ENCODE measurements at places on chromosomes 12 and 14.

DNA sequence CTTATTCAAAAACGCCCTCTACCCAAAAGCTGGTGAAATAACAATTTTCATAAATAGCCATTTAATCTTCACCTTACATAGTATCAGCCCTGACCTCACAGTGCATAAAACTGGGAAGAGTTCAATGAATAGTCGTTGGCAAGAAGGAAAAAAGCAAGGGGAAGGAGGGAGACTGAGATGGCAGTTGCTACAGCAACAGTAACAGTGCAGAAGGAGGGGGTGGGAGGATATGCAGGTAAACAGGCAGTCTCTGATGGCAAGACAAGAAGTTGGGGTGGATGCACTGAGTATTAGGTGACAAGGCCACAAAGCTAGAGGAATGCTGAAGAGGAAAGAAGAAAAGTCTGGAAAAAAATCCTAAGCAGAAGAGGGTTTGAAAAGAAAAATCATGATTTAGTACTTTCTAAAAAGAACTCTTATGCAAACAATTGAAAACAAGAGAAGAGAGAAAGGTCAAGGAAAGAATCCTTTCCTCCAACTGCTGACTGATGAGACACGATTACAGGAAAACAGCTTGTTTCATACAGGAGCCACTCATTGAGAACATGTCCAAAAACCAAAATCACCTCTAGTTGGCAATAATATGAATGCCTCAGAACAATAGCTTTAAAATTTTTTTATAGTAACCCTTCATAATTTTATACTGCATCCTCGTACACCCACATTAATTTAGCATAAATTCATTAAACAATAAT is 56.0 kb downstream of the DCAF5 start:
- DNase-seq = no peak

DNA sequence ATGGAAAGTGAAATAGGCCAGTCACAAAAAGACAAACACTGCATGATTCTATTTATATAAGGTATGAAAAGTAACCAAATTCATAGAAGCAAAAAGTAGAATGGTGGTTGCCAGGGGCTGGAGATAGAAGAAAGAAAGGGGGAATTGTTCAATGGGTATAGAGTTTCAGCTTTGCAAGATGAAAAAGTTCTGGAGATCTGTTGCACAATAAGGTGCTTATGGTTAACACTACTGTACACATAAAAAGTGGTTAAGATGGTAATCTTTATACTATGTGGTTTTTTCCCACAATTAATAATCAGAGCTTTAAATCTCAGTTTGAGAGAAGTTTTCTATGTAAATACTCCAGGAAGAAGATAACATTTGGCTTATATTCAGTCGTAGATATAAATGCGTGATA is 73.4 kb downstream of the SLC38A4 start:
- no peak for DNase-seq

- DNase-seq = no peak
Measured at GRCh38 chr14:29016050-29016900, 249.7 kb downstream of the FOXG1 start.

DNA sequence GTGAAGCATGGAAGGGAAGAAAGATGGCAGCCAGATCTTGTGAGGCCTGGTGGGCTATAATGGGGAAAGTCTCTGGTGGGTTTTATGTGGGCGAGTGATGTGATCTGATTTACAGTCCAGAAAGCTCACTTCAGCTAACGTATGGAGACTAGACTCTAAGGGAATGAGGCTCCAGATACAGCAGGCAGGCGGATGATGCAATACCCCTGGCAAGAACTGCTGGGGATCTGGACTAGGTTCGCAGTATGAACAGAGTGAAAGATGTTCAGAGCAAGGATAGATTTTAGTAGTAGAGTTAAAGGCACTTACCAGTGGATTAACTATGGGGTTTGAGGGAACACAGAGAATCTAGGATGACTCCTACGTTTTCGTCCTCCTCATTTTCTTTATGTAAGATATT is 253.1 kb downstream of the ANO2 start:
- no peak for DNase-seq

- DNase-seq = peak; percentile 14
Measured at GRCh38 chr12:88960213-88960878, 380.1 kb upstream of the KITLG start.

DNA sequence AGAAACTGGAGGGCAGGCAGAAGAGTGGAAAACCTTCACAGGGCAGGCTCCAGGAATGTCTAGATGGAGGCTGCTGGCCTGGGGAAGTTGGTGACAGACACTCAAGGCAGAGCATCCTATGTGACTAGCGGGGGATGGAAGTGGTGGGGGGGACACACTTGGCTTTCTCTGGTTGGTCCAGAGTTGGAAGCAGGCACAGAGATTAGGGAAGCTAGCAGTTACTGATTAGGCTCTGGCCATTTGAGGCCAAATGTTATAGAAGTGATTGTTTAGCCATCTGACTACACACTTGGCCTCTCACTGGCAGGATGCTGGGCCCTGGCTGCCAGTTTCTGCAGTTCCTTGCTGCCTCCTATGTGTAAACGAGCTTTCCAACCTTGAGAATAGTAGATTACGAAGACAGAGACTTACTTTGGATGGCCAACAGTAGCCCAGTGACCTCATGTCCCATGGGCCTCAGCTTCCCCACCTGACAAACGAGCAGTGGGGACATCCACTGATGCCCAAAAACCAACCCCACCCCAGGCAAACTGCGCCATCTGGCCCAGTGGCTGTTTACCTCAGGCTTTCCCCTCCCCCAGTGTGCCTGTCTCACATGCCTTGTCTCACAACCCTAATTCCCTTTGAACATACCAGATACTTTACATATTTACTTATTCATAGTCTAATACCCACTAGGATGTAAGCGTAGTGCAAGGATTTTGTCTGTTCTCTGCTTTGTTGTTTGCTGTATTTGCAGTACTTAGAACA is 102.7 kb downstream of the PAPLN start:
- no peak for DNase-seq

DNA sequence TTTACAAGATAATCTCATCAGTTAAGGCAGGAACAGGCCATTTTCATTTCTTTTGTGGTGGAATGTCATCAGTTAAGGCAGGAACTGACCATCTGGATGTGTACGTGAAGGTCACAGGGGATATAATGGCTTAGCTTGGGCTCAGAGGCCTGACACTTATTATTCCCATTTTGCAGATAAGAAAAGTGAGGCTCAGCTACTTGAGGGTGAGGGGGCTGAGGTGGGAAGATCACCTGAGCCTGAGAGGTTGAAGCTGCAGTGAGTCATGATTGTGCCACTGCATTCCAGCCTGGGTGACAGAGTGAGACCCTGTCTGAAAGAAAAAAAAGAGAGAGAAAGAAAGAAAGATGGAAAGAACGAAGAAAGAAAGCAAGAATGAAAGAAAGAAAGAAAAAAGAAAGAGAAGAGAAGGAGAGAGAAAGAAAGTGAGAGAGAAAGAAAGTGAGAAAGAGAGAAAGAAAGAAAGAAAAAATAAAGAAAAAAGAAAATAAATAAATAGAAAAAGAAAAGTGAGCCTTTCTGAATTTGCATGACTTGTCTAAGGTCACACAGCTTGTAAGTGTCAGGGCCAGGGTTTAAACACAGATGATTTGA is 142.0 kb downstream of the TMEM30B start:
- no peak for DNase-seq

All from BJ (cell line).